ENCODE measurements at places on chromosomes 2 and 18.

GRCh38 chr18:70415823-70416488 lies 127.1 kb downstream of the SOCS6 start:
- DNase-seq, result no peak

DNA sequence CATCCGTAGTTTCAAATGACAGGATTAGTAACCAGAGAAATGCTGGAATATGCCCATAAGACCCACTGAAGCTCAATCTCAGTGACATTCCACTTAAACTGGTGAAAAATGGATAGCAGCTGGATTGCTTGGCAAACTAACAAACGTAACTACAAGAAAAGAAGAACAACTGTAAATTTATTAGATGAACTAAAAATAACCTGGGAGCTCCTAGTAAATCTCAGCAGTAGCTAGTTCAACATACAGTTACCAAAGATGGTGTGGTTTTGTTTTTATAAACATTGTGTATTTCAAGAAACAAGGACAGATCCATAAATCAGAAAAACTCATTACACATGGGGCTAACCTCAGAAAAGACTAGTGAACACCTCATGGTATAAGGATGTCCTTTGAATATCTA lies 531.9 kb downstream of the XIRP2 start:
- DNase-seq, result no peak

DNA sequence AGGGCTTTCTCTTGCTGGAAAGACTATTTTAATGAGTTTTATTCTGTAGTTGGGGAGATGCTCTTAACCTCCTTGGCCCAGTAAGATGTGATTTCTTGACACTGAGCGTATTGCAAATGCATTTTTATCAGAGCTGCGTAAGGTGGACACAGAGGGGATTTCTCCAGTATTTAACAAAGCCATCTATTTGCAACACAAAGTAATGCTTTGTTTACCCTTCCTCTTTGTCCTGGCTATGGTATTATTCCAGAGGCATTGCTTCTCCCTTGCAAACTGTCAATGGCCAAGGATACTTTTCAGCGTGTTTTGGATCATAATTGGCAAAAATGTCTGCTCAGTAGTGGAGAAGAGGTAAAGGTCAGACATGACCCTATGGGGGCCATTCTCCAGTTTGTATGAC lies 90.8 kb upstream of the PIK3C3 start:
- DNase-seq, result no peak

GRCh38 chr2:53821810-53822209 lies 35.0 kb downstream of the ERLEC1 start:
- no peak for DNase-seq

DNA sequence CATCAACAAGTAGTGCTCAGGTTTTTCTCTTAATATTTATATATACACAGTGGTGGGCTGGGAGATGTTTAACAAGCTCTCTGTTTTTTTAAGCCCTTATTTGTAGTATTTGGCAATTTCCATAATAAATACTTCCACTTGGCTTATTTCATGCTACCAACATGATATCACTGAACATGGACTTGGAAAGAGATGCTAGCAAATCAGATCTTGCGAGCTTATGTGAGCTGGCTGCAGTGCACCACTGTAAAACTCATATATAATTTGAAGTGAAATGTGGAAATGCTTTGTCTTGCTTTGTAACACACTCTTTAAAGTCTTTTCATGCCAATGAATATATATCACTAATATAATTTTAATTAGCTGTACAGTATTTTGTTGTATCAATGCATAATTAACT lies 155.7 kb downstream of the ALK start:
- no peak for DNase-seq

- no peak for DNase-seq
These were observed 126.3 kb downstream of the TPGS2 start for GRCh38 chr18:36702401-36703013.

Measured in omental fat pad (tissue), 4 donors.